T47D (cell line): ENCODE measurements at places on chromosomes 2 and 18.

- no peak for DNase-seq
These were observed 58.6 kb downstream of the ZEB2 start for GRCh38 chr2:144461308-144461766.

- no peak for DNase-seq
These were observed 56.8 kb downstream of the ASAP2 start for GRCh38 chr2:9263428-9263827.

GRCh38 chr2:159010340-159010739, 41.9 kb downstream of the TANC1 start:
- DNase-seq: no peak

GRCh38 chr2:54289917-54290316, 33.9 kb upstream of the TSPYL6 start:
- DNase-seq: no peak

DNA sequence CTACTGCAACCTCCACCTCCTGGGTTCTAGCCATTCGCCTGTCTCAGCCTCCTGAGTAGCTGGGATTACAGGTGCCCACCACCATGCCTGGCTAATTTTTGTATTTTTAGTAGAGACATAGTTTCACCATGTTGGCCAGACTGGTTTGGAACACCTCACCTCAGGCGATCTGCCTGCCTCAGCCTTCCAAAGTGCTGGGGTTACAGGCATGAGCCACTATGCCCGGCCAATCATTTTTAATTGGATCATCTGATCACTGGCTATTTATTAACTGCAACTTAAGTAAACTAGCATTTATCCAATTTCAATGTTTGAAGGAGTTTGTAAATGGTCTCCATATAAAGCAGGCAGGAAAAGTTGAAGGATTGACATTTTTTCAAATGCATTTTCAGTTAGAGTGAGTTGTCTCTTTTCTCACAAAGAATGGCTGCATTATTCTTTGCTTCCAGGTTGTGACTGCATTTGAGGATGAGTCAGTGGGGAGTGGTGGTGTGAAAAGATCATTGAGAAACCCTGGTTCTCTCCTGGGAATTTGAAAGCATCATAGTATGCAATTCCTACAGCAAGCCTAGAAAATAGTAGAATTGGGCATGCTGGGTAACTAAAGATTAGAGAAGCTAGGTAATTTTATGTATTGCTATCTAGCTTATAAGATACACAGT, 431.1 kb upstream of the ZEB2 start:
- DNase-seq: no peak
